ENCODE measurements at places on chromosomes 7 and 10.

- DNase-seq: peak; percentile 72
Observed at GRCh38 chr7:25861601-25862260, 290.3 kb upstream of the NFE2L3 start.

DNA sequence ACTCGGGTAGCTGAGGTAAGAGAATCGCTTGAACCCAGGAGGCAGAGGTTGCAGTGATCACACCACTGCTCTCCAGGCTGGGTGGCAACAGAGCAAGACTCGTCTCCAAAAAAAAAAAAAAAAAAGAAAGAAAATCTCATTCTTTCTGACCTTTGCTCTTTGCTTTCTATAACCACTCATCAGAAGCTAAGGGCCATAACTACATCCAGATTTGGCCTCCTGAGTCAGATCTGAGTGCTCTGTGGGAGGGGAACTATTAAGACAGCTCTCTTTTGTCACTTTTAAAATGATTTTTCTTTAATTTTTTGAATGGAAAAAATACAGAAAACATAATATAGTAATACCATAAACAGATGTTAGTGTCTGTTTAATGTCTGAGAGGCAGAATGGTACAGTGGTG is 210.1 kb downstream of the KIAA1217 start:
- no peak for DNase-seq

DNA sequence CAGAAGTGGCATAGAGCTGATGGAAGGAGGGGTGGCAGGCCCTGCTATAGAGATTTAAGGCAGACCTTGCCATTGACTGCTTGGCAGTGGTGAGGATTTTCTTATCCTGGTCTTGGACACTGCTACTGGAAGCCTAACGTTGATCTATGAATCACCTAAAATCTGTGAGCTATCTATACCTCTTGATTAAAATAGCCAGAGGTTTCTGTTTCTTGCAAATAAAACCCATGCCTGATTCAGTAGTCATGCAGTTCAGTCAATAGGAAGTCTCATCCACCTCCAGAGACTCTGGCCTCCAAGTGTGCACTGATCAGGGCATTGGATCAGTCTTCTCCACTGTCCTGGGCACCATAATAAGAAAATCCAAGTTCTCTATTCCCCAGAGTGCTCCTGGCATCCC is 286.5 kb downstream of the PTEN start:
- no peak for DNase-seq

GRCh38 chr7:151518105-151518946 is 1.4 kb downstream of the RHEB start:
- no peak for DNase-seq

- no peak for DNase-seq
Observed at GRCh38 chr10:110758898-110759297, 112.8 kb upstream of the PDCD4 start.
